SJSA1 (cell line): ENCODE measurements at places on chromosomes 4 and X. TPM values are rescaled to one million over a fixed set of nuclear protein-coding genes. Genes with fewer than 3 reads are reported as not detected.

The KIAA1210 gene
- not detected in 2 replicates for total RNA-seq

The USP17L26 gene
- total RNA-seq: not detected in 2 replicates

The DGAT2L6 gene
- total RNA-seq: not detected in 2 replicates

DNA sequence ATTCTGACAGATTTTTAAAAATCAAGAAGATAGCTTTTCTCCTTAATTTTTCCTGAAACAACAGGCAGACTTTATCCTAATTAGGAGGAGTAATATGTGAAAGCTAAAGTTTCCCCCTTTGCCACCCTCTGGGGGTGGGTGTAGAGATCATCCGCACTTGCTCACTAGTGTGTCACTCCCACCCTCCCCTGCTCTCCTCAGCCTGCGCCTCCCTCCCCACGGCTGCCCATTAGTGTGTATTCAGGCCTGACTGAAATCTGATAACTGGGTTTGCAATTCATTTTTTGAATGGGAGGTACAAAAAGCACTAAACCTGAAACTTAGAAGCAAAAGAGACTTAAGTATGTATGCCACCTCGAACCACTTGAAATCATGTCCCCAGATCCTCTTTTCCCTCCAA lies 110.4 kb upstream of the TRIM2 start:
- no peak for DNase-seq
- H3K27ac ChIP-seq: no peak overlapping the region
- no peak overlapping the region for H3K4me3 ChIP-seq
- H3K27me3 ChIP-seq: no peaks in the 10 kb centered on the region
- no peaks in the 10 kb centered on the region for H3K36me3 ChIP-seq

GRCh38 chrX:154731881-154732280 lies 19.0 kb downstream of the GAB3 start:
- no peak overlapping the region for H3K27ac ChIP-seq
- H3K36me3 ChIP-seq: no peaks in the 10 kb centered on the region
- no peaks in the 10 kb centered on the region for H3K27me3 ChIP-seq
- no peak overlapping the region for H3K4me3 ChIP-seq
